Anterior cingulate cortex (tissue), 58 donors: ENCODE measurements at places on chromosomes 2 and 18.

- DNase-seq, result no peak
These were observed 177.7 kb downstream of the DIS3L2 start for GRCh38 chr2:232139171-232139594.

DNA sequence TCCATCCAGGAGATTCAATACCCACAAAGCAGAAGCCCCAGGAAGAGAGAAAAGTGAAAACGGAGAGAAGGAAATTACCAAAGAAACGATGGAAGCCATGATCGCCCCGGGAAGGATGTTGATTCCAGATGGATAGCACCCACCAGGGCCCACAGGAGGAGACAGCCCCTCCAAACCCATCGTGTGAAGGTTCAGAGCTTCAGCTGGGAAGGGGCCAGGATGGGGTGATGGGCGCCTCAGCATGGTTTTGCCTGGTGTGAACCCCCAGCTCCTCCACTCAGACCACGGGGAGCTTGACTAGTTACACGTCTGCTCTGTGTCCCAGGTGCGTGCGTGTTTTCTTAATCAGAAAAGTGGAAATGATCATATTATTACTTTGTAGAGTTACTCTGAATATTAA lies 264.5 kb downstream of the EIPR1 start:
- DNase-seq, result no peak

- no peak for DNase-seq
These were observed 7.6 kb downstream of the SDC1 start for GRCh38 chr2:20217041-20217970.

- DNase-seq, result no peak
These were observed 171.0 kb upstream of the SIX3 start for GRCh38 chr2:44770221-44771195.

DNA sequence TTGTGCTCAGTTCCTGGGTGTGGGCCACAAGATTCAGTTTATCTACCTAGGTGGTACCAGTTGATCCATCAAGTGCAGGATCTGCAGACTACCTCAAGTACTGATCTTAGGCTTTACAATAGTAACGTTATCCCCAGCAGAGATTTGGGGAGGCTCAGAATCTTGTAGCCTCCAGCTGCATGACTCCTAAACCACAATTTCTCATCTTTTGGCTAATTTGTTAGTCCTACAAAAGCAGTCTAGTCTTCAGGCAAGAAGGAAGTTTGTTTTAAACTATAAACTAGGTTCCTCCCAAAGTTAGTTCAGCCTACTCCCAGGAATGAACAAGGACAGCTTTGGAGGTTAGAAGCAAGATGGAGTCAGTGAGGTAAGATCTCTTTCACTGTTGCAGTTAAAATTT lies 213.5 kb upstream of the PIEZO2 start:
- no peak for DNase-seq

GRCh38 chr2:115201386-115201785 lies 758.9 kb downstream of the DPP10 start:
- no peak for DNase-seq

DNA sequence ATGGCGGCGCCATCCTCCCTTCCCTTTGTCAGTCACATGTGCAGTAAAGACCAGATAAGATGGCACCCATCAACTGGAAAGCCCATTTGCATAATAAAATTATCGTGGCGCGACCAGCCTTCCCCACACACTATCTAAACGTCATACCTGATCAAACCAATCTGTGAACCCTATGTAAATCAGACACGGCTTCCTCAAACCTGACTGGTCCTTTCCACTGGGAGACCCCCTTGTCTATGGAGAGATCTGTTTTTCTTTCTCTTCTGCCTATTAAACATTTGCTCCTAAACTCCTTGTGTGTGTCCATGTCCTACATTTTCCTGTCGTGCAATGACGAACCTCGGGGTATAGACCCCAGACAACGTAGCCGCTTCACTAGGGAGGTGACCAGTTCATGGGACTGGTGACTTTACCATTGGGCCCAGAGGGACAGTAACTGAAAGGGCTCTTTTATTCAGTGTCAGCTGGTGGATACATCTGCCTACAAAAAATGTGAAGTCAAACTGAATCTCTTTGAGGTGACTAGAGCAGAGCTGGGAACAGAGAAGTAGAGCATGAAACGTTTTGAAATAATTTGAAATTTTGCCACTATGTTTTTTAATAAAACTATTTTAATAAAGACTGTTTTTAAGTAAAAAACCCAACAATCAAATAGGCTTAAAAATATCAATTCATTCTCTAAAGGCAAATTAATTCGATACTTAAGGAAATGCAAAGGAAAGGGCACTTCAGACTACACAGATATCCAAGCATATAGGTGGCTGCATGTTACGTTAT lies 87.5 kb downstream of the SOCS6 start:
- DNase-seq, result no peak

- no peak for DNase-seq
These were observed 58.1 kb upstream of the GPC1 start for GRCh38 chr2:240377366-240377765.

GRCh38 chr2:215983581-215984351 lies 29.6 kb downstream of the MREG start:
- no peak for DNase-seq

GRCh38 chr2:163735685-163736432 lies at the start of gene FIGN:
Gene FIGN (minus strand): TSS chr2:163736008. CDS start chr2:163734927, 1,081 bp downstream.
- peak; percentile 30 for DNase-seq

DNA sequence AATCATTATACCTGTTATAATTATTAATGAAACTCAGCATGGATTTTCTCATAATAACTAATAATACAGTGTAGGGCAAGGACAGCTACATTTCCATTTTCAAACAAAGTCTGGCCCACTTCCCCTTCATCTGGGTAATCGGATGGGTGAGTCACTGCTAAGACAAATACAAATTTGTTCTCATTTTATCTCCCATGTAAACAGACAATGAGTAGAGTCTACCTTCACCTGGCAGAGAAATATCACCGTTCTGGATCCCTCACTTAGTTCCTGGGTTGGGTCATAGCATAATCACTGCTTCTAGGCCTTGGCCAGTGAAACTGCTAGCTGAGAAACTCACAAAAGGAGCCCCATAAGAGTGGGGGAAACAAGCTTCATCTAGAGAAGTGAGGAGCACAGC lies 9.2 kb downstream of the CNTNAP5 start:
- no peak for DNase-seq

DNA sequence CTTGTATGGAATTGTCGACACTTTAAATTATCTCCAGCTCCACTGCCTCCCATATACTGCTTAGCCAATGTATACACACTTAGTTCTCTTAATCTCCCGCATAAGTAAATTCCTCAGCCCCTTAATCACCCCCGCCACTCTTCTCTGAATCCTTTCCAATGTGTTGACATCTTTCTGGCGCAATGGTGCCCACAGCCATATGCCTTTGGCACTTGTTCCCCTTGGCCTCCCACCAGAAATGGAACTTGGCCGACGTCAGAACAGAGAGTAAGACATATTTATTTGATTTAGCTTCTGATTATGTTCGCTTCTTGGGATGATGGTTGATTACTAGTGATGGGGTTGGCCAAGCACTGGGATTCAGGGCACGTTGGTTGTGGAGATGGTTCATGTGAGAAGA lies 1089.3 kb upstream of the CELF4 start:
- DNase-seq, result no peak

DNA sequence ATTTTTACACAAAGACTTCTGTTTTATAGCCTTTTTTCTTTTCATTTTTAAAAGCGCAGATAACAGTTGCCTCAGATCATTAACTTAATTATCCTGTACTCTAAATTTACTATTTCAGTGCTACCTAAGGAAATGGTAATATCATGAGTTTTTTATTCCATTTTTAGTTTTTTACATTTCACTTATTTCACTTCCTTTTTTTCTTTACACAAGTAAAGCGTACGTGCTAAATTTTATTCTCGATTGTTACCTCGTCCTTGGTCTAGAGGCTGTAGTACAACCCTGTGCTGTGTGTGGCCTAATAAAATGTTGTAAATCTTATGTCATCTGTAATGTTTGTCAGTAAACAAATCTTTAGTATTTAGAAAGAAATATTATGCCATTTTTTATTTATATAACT lies 49.2 kb downstream of the CRIM1 start:
- no peak for DNase-seq

GRCh38 chr2:113156278-113157117 lies 17.3 kb upstream of the PSD4 start:
- no peak for DNase-seq

- DNase-seq, result no peak
These were observed 1061.4 kb downstream of the TSN start for GRCh38 chr2:122816803-122817202.

DNA sequence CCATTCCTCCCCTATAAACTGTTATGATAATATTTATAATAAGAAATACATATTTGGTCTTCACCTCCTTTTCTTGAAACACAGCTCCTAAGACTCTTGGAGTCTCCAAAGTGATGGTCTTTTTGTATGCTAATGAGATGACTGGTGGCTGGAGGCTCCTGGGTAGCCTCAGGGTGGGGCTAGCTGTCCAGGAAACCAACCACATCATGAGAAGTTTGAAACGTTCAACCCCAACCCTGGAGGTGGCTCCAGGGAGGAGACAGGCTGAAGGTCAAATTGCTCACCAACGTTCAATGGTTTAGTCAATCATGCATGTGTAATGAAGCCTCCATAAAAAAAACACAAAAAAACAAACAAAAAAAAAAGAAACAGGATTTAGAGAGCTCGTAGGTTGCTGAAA lies 298.7 kb upstream of the MGAT5 start:
- no peak for DNase-seq

DNA sequence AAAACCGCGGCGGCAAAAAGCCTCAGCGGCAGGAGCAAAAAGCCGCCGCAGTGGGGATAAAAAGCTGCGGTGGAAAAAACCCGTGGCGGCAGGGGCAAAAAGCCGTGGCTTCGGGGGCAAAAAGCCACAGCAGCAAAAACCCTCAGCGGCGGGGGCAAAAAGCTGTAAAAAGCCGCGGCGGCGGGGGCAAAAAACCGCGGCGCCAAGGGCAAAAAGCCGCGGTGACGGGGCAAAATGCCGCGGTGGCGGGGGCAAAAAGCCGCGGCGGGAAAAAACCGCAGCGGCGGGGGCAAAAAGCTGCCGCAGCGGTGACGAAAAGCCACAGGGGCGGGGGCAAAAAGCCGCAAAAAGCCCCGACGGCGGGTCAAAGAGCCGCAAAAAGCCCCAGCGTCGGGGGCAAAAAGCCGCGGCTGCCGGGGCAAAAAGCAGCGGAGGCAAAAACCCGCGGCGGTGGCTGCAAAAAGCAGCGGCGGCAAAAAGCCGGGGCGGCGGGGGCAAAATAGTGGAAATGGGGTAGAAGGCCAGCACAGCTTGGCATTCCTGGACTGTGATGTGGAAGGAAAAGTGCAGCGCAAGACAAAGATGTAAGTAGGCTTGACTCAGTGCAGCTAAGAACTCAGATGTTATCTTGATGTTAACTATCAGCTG lies 151.8 kb downstream of the ANKRD30BL start:
- DNase-seq, result no peak

DNA sequence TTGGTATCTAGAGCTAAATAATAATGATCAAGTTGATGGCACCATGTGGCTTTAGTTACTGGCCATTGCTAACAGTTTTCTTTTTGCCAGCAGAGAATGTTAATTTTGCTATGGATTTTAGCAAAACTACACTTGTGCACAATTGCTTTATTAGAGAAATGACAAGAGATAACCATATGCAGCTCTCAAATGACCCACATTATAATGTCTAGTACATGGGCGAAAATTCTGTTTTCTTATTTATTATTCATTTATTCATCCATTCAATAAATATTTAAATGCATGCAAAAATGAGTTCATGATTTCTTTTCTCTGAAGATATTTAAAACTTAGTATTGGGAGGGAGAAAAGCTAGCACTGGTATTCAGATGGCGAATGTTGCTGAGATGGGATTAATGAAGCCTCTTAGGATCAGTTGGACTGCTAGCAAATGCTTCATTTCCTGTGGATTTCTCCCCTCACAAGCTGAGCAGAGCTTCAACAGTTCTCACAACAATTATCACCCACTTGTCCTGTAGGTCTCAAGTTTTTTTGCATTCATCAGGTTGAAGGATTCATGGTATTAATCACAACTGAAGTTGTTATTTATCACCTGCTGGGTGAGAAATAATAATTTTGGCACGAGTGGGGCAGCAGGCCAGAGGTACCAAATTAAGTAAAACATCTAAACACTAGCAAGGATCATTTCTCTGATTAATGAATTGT lies 95.2 kb downstream of the MTX2 start:
- DNase-seq, result no peak

GRCh38 chr2:128073278-128073677 lies 17.7 kb upstream of the UGGT1 start:
- no peak for DNase-seq

DNA sequence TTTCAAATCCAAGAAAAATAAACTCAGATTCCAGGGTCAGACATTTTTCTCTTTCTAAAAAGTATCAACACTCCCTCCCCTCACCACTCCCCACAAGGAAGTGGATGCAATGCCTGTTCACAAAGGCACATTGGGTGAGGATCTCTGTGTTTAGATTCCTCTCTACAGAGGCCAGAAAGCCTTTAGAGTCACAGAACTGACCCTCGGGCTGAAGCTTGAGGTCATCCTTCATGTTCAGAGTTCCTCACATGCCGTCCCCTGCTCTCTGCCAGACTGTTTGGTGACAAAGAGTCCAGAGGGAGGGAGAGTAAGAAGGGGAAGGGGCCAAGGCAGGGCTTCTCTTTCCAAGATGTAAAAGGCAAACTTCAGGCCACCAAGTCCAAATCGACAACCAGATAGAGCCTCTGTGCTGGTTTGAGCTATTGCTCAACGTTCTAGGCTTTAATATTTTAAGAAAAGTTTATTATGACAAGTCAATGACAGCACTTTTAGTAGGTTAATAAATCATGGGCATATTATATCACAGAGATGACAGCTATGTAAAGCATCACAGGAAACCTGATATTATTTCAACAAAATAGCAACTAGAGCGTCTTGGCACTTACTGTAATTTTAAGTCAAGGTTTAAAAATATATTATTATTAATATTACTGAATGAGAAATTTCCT lies 269.4 kb downstream of the ETAA1 start:
- no peak for DNase-seq

DNA sequence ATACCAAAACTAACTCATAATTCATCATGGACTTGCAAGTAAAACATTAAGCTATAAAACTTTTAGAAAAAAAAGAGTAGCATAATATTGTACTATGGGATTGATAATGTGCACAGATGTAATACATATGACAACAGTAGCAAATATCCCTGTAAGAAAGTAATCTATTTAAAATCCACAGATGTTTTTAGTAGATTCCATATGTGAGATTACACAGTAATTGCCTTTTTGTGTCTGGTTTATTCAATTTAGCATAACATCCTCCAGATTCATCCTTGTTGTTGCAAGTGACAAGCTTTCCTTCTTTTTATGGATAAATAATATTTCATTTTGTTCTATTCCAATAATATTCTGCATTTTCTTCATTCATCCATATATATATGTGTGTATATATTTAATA lies 278.2 kb upstream of the LRRTM4 start:
- DNase-seq, result no peak

- DNase-seq, result no peak
These were observed 327.6 kb downstream of the NCKAP5 start for GRCh38 chr2:133240491-133241223.

- no peak for DNase-seq
These were observed 506.7 kb downstream of the CMPK2 start for GRCh38 chr2:6358985-6359384.

DNA sequence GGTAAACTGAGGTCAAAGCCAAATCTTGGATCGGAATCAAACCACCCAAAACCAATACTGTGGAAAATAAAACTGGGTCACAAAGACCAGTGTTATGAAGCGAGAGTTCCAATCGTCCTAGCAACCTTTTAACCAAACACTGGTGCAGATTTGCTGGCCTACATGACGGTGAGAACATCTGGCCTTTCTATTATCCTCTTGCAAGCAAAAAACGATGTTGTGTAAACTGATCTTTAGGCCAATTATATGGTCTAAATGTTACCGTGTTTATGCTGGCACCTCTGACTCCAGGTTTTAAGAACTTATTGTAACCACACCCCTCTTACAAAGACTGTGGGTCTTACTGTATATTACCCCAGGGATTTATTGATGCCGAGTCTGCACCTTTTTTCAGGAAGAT lies 145.9 kb downstream of the GFPT1 start:
- no peak for DNase-seq
